ENCODE measurements at places on chromosomes 12 and 14. TPM values are rescaled to one million over a fixed set of nuclear protein-coding genes. Genes with fewer than 3 reads are reported as not detected.

Gene RNF212B
- not detected for total RNA-seq

Gene PGF
- total RNA-seq = 41.1 TPM

Gene MIP
- not detected for total RNA-seq

Gene IAPP
- total RNA-seq = not detected

Gene TSPAN8
- 5.5 TPM for total RNA-seq

Gene MYL2
- total RNA-seq = not detected

Gene PPP2R5C
- total RNA-seq = 45.6 TPM

Gene OR11H12
- total RNA-seq = not detected

Gene SLC10A1
- not detected for total RNA-seq

Gene FAM234B
- 6.7 TPM for total RNA-seq

Gene JAG2
- 35.5 TPM for total RNA-seq

Gene CRIP1
- total RNA-seq = 106 TPM

Gene KERA
- not detected for total RNA-seq

Gene SDR9C7
- total RNA-seq = not detected

Gene MYH6
- not detected for total RNA-seq

Gene TESPA1
- not detected for total RNA-seq

Gene DLGAP5
- total RNA-seq = not detected

Gene TAS2R46
- 23.2 TPM for total RNA-seq

Gene SYNDIG1L
- total RNA-seq = not detected

Gene SLC6A12
- total RNA-seq = 1.4 TPM

Gene POTEM
- total RNA-seq = not detected

Gene XRCC3
- 9.0 TPM for total RNA-seq

Gene EPYC
- not detected for total RNA-seq

Gene CIROP
- total RNA-seq = not detected

Gene GLIPR1L2
- not detected for total RNA-seq

Gene ANO4
- total RNA-seq = 0.11 TPM

Gene MYO1H
- not detected for total RNA-seq

Gene TMEM119
- 251 TPM for total RNA-seq

Gene HCAR2
- 3.9 TPM for total RNA-seq

Gene SETD3
- total RNA-seq = 26.4 TPM

Gene LBHD2
- total RNA-seq = not detected

Gene IFNG-AS1
- not detected for total RNA-seq

Gene DTX1
- total RNA-seq = 4.5 TPM

Gene CCDC92
- total RNA-seq = 31.0 TPM
